ENCODE measurements at places on chromosomes 5 and 9.
A peak's percentile ranks its signal among the peaks of the same experiment; 100 is the strongest.

DNA sequence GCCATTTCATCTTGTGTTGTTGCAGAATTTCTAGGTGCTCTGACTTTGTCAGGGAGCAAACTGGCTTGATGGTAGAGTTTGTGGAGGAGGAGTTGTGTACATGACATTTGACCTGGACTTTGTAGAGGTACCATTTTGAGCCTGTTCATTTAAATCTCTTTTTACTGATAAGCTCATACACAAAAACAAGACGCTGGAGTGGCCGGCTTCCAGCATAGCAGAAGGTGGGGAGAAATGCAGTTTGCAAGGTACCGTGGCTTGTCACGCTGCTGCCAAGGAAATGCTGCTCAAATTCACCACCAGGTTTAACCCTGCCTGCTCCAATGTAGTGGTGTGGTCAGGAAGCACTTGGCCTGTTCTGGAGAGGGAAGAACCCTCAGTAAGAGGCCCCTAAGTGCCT, 18.9 kb upstream of the IQGAP2 start:
- DNase-seq = no peak

- no peak for DNase-seq
Observed at GRCh38 chr9:91927922-91928510, 22.0 kb downstream of the ROR2 start.

DNA sequence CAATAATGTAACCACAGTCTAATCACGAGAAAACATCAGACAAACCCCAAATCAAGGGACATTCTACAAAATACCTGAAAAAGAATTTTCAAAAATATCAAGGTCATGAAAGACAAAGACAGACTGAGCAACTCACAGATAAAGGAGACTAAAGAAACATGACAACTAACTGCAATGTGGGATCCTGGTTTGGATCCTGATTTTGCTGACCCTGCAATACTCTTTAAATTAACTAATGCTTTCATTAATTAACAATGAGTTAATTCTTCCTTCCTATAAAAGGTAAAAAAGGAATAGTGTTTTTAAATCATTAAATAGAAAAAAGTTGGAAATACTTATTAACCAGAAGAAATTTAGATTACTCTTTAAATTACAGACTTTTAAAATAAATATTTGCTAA, 103.6 kb downstream of the MLLT3 start:
- DNase-seq = no peak

DNA sequence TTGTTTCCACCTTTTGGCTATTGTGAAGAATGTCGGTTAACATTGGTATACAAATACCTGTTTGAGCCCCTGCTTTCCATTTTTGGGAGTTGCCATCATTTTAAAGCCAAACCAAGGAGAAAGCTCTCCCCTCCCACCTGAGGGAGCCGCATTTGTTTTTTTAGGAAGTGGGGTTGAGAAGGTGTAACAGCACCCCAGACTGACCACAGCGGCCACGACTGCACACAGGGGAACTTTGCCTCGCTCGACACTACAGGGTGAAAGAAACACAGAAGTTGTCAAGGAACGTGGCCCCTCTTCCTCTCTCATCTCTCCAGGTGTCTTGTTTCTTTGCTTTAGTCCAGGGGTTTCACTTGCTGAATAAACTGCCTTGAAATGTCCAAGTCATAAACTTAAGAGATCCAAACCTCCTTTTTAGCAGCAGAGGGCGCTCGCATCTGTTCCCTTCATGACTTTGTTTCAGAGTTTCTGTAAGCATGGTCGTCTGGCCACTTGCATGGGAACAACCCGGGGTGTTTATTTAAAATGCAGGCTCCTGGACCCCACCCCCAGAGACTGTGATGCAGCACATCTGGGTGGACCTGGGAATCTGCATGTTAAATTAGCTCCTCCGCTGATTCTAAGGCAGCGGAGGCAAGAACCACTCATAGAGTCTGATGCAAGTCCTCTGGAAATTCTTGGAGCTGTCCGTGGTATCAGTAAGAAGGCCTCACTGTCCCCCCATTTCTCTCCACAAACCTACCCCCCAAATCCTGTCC, 2.1 kb upstream of the TTLL11 start:
- DNase-seq = peak; percentile 45

GRCh38 chr9:32939576-32939975, 61.9 kb downstream of the APTX start:
- no peak for DNase-seq

DNA sequence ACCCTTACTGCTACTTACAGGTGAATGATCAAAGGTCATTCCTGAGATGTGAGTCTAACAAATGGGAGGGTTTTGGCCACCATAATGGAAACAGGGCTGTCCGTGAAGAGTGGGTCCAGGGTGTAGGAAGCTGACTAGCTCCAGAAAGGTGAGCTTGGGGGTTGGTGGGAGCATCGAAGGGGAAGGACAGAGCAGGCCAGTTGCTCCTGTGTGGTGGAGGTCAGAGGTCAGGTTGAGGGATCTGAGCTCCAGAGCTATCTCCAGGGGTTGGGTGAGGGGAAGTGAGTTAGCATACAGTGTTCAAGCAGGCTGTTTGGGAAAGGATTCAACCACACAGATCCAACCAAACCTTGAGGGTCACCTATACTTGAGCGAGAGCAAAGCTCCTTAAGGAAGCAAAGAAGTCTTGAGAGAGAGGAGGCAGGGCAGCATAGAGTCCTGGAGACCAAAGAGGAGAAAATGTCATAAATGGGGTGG, 18.7 kb upstream of the GLDC start:
- no peak for DNase-seq

DNA sequence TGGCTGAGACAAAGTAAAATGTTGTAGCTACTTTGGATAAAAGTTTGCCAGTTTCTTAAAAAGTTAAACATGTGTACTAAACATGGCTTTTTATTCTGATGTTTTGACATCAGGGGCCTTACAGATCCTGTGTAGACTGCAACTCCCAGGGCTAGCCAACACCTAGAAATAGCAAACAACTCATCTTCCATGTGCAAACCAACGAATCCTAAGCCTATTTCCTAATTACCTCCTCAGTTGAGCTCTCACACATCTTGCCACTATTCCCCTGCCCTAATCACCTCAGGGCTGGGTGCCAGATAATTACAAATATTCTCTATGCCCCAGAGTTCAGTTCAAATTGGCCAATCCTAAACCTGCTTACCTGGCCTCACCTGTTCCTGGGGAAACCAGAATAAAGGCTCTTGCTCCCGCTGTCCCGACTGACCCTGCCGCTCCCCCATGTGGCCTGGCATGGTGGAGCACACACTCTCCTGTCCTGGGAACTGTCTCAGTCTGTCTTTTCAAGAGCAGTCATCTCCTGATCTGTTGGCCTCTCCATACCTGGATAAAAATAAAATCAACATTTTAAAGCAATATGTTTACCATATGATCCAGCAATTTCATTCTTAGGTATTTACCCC, 37.1 kb upstream of the FAM169A start:
- no peak for DNase-seq

DNA sequence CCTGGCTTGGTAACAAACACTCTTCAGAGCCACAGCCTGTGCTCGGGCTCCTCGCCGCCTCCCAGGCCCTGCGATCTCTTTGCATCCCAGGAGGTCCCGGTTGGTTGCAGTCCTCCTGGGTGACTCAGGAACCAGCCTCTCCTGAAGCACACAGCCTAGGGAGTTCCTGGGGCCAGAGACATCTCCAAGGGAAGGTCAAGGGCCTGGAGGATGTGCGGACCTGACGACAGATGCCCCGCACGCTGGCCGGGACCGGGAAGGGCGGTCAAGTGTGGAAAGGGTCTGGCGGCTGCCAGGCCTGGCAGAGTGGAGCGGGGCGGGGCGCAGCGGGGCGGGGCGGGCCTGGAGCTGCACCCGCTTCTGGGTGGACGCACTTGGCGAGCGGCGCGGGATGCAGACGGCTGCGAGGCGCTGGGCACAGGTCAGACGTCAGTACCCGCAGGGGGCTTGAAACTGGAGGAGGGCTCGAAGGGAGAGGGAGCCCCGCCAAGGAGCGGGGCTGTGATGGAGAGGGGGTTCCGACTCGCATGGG, 45.0 kb upstream of the PRSS3 start:
- no peak for DNase-seq

DNA sequence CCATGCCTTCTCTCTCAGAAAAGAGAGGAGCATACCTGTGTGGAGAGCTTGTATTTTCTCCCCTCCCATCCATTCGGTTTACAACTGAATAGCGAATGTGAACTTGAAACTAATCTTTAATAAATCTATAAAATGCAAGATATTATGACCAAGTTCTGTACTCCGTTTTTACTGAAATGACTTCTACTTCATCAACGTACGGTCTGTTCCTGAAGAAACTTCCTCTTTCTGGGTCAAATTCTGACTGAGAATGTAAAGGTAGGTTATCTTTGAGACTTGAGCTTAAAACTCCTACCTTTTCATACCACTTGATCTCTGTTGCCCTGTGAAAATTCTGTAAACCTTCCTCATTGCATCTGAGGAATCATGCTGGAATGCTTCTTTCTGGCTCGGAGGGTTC, 4.2 kb upstream of the CTNNAL1 start:
- DNase-seq = no peak

- no peak for DNase-seq
Observed at GRCh38 chr9:91659529-91660495, 236.2 kb upstream of the NFIL3 start.

- DNase-seq = no peak
Observed at GRCh38 chr9:137951597-137952490, 74.3 kb downstream of the CACNA1B start.

GRCh38 chr5:155103146-155103545, 89.6 kb downstream of the KIF4B start:
- no peak for DNase-seq

DNA sequence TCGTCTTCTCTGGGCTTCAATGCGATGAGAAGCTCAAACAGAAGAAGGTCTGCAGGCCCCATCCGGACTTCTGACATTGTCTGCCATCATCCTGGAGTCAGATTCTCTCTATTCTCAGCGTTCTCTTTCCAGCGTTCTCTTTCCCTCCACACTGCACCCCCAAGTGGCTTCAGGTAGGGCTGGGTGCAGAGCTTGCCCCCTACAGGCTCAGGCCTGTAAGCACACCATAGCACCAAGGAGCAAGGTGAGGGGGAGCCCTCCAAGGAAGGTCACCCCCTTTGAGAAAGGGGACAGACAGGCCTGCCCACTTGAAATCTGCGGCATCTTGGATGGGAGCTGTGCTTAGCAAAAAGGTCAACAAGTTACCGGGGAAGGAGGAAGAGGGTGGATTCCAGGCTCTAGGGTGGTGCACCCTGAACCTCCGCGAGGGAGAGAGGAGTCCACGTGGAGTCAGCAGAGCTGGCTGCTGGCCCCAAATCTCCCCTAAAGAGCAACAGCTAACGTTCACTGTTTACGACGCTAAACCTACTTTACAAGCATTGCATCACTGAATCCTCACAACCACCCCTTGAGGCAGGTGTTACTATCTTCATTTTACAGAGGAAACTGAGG, 27.5 kb downstream of the GPX3 start:
- no peak for DNase-seq

DNA sequence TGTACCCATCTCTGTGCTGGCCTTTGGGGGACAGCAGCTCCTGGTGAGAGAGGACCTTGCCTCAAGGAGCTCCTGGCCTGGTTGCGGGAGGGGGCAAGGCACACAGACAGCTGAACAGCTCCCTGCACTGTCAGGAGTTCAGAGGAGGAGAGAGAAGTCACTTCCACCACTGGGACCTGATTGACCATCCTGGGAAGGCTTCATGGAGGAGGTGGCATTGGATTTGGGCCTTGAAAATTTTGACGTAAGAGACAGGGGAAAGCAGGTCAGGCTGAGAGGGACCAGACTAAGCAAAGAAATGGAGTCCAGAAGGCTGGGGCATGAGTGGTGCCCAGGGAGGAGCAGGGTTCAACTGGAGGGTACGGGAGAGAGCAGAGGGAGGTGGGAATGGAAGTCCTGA, 20.3 kb upstream of the DAB2IP start:
- DNase-seq = no peak

DNA sequence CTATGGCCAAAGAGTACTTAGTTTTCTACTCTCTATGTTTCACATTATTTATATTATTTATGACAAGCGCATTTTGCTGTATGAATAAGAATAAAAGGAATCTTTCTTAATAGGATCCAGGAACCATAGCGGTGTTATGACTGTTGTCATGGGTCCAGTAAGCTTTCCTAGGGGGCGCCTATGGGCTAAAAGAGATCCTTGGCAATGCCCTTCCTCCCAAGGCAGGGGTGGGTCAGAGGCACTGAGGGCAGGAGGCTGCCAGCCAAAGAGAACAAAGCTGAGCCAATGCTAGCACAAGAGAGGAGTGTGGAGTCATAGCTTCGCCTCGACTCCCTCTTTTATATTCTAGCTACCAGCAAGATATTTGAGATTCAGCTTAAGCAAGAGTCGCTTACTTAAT, 98.4 kb upstream of the GNAQ start:
- DNase-seq = no peak
